Right cardiac atrium (tissue), 5 donors: ENCODE measurements at places on chromosomes 1 and 21. TPM values are rescaled to one million over a fixed set of nuclear protein-coding genes. Genes with fewer than 3 reads are reported as not detected.
A peak's percentile ranks its signal among the peaks of the same experiment; 100 is the strongest.

- DNase-seq = no peak
Observed at GRCh38 chr21:37452227-37452626, 85.7 kb downstream of the DYRK1A start.

GRCh38 chr1:15090373-15090772, 63.2 kb upstream of the TMEM51 start:
- no peak for DNase-seq

DNA sequence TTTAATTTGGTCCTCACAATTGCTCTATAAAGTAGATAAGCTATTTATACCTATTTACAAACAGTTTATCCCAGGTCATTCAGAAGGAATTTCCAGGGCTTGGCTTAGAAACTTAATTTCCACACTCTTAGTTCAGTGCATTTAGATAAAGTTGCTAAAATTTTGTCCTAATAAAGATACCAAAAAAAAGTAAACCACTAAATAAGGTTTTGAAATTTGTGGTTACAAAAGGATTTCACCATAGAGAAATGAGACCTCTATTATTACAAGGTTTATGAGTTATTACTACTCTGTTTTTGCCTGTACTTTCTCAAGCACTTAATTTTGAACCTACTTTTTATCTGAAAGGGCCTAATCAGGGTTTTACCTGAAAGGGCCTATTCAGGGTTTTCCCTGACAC, 22.4 kb downstream of the PTPN22 start:
- no peak for DNase-seq

GRCh38 chr1:87933171-87933570, 604.5 kb downstream of the LMO4 start:
- no peak for DNase-seq

- no peak for DNase-seq
Observed at GRCh38 chr1:206911064-206911663, 10.6 kb downstream of the FCMR start.

GRCh38 chr1:41313661-41314131, 47.5 kb upstream of the FOXO6 start:
- DNase-seq = no peak

- DNase-seq = no peak
Observed at GRCh38 chr1:6825828-6826227, 40.6 kb downstream of the CAMTA1 start.

DNA sequence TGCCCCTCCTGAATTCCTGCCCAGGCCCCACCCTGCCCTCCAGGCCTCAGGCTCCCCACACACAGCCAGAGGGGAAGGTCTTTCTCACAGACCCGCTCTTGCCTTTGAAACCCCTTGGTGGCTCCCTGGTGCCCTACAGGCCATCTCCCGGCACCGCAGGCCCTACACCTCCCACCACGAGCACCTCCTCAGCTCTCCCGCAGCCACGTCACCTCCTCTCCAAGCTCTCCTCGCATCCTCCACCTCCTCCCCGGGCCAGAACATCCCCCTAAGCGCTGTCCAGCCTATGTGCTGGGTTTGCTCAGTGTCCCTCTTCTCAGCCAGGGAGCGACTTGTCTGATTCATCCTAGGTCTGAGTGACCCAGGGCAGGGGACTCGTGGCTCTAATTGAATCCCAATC, 66.4 kb downstream of the DMRTB1 start:
- no peak for DNase-seq

- no peak for DNase-seq
Observed at GRCh38 chr1:221394011-221394544, 347.8 kb downstream of the DUSP10 start.

- DNase-seq = no peak
Observed at GRCh38 chr21:35206141-35207125, 157.3 kb upstream of the RUNX1 start.

DNA sequence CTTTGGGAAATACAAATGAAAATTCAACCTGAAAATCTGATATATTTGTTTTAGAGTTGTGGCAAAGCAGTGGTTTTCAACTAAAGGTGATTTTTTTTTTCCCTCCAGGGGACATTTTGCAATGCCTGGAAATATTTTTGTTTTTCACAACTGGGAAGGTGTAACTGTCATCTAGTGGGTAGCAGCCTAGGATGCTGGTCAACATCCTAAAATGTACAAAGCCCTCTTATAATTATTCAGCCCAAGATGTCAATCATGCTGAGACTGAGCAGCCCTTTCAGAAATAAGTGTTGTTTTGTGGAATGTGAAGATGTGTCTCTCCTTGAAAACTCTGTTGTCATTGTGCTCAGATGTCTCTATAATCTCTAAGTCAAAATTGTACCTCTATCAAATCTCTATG, 95.2 kb upstream of the NCAM2 start:
- DNase-seq = no peak

- peak; percentile 40 for DNase-seq
Observed at GRCh38 chr1:169745015-169745861, 11.4 kb upstream of the SELE start.

- DNase-seq = no peak
Observed at GRCh38 chr1:36034692-36035091, 49.2 kb upstream of the TEKT2 start.

- DNase-seq = no peak
Observed at GRCh38 chr1:14071581-14071980, 371.6 kb downstream of the PRDM2 start.

DNA sequence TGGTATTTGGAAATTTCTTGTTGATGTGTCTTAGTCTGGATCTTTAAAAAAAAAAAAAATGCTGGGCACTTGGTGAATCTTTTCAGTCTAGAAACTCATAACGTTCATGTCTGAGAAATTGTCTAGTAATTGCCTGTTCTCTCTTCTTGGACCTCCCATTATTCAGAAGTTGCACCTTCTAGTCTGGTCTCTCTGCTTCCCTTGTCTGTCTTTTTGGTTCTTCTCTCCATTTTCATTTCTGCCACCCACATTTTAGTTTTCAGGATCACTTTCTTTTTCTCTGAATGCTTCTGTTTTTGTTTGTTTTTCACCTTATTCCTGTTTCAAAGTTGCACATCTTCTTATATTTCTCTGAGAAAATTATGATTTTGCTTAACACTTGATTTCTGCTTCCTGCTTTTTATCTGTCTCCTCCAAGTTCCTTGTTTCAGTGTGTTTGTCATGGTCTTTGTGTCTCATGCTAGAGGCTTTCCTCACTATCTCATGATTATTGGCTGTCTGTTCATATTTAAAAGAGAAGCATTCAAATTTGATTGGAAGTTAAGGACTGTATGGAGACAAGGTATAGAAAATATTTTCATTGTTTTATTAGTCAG, 21.3 kb downstream of the BACE2 start:
- DNase-seq = no peak

DNA sequence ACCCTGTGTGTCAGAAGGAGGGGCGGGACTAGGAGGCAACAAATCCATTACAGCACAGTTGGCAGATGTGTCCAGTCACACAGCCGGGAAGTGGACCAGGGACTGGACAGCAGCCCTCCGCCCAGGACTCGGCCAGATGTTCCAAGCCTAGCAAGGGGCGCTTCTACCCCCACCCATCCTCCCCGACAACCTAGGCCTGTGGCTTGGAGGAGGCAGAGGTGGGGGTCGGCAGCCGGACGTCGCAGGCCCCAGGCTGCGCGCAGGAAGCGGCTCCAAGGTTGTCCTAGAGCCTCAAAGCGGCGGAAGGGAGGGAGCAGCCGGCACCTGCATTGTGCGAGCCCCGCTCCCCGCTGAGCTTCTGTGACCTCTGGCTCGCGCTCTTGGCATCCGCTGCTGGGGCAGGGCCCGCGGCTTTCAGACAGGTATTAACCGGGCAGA, 20.6 kb upstream of the MYCL start:
- DNase-seq = peak; percentile 55

The SELL gene
- 1.2 TPM for total RNA-seq

The CD164L2 gene
- total RNA-seq = not detected

The CYP4X1 gene
- 8.7 TPM for total RNA-seq

The IVL gene
- total RNA-seq = not detected

The FAAH gene
- 16.7 TPM for total RNA-seq

The GSTM4 gene
- 41.5 TPM for total RNA-seq

The ABCG1 gene
- total RNA-seq = 3.6 TPM

The TTC22 gene
- 0.06 TPM for total RNA-seq
